ENCODE measurements at places on chromosomes 3 and 15.

GRCh38 chr3:87446849-87447387, 170.5 kb upstream of the POU1F1 start:
- no peak for DNase-seq

DNA sequence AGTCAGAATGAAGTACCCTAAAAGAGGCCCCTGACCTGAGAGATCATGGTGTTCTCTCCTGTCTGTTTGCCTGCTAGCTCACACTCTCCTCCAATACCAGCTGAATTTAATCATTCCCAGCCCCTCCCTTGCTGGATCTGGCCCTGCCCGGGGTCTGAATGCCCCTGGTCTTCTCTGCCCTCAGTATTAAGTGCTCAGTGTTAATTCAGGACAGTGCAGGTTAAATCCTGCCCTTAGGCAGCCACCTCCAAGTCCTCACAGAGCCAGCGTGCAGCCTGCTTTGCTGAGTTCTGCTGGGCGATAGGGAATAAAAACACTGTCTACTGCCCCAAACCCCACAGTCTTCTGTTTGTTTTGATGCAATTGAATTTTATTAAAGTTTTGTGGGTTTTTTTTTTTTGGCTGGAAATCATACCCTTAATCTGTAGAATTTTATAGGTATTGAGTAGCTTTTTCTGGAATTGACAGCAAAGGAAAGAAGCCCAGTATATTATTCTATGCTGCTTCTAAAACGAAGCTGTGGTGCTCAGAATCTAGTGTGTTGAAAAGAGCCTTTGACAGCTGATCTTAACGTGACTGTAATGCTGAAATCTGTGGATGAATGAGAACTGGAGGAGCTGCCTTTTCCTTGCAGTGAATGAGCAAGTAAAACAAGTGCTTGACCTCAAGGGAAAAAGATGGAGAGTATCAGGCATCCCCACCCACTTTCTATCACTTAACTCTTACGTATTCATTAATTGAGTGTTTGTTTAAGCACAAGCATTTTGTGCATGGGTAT, 12.3 kb upstream of the BDH1 start:
- DNase-seq, result no peak

GRCh38 chr3:170130532-170130931, 51.0 kb downstream of the PHC3 start:
- no peak for DNase-seq

- no peak for DNase-seq
These were observed 101.6 kb downstream of the CPN2 start for GRCh38 chr3:194249323-194250097.

DNA sequence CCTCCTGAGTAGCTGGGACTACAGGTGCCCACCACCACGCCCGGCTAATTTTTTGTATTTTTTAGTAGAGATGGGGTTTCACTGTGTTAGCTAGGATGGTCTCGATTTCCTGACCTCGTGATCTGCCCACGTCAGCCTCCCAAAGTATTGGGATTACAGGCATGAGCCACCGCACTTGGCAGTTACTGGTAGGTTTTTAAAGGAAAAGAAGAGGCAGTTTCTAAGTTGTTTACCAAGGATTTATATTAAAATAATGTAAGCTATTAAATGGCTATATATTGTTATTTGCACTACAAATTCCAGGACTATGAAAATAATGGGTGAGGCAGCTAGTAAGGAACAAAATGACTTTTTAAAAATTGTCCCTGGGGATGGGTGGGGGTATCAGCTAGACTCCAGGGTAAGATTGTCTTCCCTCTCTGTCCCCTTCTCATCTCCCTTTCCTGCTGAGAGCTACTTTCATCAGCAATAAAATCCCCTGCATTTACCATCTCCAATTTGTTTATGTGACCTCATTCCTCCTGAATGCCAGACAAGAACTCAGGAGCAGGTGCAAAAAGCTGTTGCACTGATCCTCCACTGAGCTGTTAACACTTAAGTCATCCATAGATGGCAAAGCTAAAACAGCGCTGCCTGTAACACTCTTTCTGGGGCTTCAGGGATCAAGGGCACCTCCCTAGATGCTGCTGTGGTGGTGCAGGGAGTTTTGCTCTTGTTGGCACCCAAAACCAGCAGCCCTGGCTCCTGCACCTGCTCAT, 165.2 kb downstream of the ZPLD1 start:
- no peak for DNase-seq

GRCh38 chr3:46512191-46512749, 14.5 kb downstream of the RTP3 start:
- no peak for DNase-seq

GRCh38 chr15:85340321-85340665, 40.1 kb upstream of the AKAP13 start:
- DNase-seq, result no peak

GRCh38 chr3:28699283-28699682, 350.7 kb upstream of the AZI2 start:
- no peak for DNase-seq

DNA sequence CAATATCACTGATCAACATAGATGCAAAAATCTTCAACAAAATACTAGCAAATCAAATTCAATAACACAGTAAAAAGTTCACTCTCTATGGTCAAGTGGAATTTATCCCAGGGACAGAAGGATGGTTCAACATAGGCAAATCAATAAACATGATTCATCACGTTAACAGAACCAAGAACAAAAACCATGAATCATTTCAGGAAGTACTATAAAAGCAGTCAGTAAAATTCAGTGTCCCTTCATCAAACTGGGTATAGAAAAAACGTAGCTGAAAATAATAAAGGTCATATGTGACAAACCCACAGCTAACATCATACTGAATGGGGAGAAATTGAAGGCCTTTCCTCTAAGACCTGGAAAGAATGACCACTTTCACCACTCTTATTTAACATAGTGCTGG, 172.1 kb downstream of the POLR2M start:
- DNase-seq, result no peak

DNA sequence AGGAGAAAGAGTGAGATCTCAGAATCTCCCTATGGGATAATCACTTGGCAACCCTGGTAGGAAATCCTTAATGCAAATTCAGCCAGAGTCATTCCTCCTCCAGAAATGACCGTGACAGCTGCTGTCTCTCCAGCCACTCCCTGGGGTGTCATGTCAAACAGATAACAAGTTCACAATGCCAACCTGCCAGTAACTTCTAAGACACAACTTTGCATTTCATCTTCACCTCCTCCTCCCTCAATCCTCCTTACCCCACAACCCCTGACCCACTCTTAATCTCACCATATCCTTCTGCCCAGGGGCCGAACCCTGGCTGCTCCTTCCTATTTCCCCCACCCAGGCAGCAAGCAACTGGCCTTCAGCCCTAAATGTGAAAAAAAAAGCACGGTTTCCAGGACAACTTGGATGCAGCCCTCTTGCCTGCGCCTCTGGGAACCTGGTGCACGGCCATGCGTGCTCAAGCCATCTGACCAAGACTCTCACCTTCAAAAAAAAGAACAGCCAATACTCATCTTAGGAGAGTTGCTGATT, 166.0 kb downstream of the NTRK3 start:
- DNase-seq, result no peak

- no peak for DNase-seq
These were observed 611.9 kb downstream of the EDEM1 start for GRCh38 chr3:5799398-5799797.

DNA sequence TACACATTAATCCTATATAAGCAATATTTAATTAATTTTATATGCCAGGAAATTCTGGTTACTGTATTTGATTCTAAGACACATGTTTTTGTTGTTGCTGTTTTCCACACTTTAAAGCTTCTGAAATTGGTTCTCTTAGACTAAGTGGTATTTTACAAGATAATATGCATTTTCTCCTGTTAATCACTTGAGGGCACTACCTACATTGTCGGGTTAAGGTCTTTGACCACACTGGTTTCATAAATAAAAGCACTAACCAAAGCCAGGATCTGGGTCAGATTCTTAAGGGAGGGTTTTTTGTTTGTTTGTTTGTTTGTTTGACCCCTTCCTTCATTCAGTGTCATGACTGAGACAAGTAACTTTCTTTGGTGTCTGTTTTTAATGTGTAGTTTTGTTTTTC, 590.2 kb downstream of the RBMS3 start:
- DNase-seq, result no peak

- DNase-seq, result no peak
These were observed 476.0 kb upstream of the TBL1XR1 start for GRCh38 chr3:177673112-177673914.

DNA sequence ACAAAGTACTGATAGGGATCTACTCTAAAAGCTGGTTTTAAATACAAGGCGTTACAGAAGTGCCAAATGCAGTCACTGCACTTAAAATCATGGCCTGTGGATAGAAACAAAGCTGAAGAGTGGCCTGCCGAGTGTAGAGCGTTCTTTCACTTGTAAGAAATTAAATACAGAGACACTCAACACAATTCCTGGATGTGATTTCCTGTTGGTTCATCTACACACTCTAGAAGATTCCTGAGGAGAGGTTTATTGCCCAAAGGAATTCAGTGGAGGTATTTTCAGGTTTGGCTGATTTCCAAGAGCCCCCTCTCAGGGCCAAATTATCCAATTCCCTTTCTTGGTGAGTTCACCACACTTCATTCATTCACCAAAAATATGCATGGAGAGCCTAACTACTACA, 200.3 kb upstream of the IL12A start:
- no peak for DNase-seq

- no peak for DNase-seq
These were observed 38.3 kb downstream of the USF3 start for GRCh38 chr3:113658107-113658506.

DNA sequence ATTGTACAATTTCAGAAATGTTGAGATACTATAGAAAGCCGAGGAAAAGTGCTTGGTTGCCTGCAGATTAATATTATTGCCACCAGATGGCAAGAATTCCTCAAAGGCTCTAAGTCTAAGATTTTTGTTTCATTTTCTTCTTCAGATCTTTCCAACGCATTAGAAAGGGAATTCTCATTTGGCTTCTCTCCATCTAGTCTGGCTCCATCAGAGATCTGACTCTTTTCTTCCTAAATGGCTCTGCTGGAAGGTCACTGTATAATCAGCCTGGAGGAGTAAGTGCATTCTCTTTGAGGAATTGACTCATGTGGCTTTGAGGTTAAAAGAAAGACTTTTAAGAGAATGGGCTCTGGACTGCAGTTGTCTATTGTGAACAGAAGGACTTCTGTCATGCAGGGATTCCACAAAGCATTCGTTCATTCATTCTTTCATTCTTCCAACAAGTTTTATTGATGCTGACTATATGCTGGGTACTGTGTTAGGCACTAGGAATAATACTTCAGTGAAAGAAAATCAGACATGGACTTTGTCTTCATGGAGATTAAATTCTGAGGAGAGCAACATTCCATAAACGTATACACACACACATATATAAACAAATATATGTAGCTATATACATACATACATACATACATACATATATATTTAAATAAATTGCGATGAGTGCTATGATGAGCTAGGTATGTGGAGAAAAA, 55.3 kb downstream of the SLC28A2 start:
- DNase-seq, result no peak

DNA sequence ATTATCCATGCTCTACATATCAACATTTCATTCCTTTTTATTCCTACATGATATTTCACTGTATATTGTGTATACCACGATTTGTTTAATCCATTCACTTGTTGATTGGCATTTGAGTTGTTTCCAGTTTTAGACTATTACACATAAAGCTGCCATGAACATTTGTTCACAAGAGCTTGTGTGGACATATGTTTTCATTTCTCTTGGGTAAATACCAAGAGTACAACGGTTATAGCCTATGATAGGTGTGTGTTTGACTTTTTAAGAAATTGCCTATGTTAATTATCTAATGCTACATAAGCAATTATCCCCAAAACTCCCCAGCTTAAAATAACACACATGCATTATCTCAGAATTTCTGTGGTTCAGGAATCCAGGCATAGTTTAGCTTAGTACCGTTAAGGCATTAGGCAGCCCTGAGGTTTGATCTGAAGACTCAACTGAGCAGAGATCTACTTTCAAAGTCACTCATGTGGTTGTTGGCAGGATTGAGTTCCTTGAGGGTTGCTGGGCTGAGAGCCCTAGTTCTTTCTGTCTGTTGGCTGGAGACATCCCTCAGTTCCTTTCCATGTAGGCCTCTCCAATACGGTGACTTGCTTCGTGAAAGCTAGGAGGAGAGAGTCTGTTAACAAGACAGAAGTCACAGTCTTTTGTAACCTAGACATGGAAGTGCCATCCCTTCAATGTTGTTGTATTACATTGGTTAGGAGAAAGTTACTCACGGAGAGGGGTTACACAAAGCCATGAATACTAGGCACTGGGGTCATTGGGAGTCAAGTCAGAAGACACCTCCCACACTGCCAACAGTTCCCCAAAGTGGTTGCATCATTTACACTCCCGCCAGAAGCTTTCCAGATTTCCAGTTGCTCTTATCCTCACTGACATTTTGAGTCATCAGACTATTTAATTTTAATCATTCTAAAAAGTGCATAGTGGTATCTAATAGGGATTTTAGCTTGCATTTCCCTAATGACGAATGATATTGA, 21.0 kb upstream of the PCSK6 start:
- DNase-seq, result no peak

DNA sequence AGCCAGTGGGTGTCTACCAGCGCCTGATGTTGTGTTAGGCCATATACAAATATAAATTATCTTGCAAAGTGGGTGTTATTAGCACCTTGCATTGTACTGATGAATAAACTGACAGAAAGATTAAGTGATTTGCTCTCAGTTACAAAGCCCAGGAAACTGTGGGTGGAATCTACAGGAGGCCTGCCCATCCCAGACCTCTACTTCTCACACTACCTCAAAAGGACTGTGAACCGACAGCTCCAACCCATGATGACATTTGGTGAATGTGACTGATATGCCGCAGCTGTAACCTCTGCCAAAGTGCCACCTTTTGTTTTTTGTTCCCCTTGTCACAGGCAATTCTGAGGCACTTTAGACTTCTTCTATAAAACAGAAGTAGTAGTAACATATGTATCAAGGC, 43.7 kb upstream of the KCNMB2 start:
- no peak for DNase-seq

- DNase-seq, result no peak
These were observed 91.6 kb downstream of the NR2F2 start for GRCh38 chr15:96422125-96422524.

GRCh38 chr3:24388611-24389010, 106.0 kb downstream of the THRB start:
- DNase-seq, result no peak

All from nephron progenitor cell (in vitro differentiated cells).